ENCODE measurements at places on chromosomes 1 and 21. TPM values are rescaled to one million over a fixed set of nuclear protein-coding genes. Genes with fewer than 3 reads are reported as not detected.

DNA sequence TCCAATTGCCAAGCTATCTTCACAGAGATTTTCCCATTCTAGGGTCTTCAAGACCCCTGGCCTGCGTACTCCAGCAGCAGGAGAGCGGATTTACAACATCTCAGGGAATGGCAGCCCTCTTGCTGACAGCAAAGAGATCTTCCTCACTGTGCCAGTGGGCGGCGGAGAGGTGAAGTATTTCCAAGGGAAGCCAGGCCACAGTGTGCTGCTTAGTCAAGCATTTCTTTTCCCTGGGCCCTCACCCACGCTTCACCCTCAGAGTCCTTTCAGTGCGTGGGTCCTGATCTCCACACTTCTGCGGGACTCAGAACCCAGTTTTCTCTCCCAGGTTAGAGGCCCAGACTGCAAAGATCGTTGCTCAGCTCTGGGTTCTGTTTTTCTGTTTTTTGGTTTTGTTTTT lies 13.1 kb downstream of the CDCA8 start:
- DNase-seq = no peak

GRCh38 chr1:43048601-43049011 lies 89.9 kb upstream of the SLC2A1 start:
- no peak for DNase-seq

DNA sequence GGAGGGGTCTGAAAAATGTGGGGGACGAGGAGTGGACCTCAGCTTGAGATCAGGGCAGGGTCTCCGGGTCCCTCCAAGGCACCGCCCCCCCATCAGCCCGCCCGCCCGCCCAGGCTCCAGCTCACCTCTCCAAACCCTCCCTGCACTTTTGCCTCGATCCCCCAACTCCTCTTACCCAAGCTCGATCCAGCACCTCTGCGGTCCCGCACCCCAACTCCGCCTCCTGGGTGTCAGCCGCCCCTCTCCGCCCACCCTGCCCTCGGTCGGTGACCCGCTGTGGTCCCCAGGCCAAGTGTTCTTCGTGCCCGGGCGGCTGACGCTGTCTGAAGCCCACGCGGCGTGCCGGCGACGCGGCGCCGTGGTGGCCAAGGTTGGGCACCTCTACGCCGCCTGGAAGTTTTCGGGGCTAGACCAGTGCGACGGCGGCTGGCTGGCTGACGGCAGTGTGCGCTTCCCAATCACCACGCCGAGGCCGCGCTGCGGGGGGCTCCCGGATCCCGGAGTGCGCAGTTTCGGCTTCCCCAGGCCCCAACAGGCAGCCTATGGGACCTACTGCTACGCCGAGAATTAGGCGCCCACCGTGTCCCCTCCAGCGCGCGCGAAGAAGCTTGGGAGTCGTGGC lies 5.7 kb downstream of the HAPLN2 start:
- no peak for DNase-seq

- no peak for DNase-seq
Measured at GRCh38 chr1:89460325-89460724, 64.3 kb upstream of the LRRC8B start.

- DNase-seq = no peak
Measured at GRCh38 chr1:115771094-115771846, 2.8 kb upstream of the CASQ2 start.

The BATF3 gene
- 5.4 TPM for total RNA-seq

GRCh38 chr1:10510520-10511493 lies 36.1 kb downstream of the PEX14 start:
- peak; percentile 70 for DNase-seq

DNA sequence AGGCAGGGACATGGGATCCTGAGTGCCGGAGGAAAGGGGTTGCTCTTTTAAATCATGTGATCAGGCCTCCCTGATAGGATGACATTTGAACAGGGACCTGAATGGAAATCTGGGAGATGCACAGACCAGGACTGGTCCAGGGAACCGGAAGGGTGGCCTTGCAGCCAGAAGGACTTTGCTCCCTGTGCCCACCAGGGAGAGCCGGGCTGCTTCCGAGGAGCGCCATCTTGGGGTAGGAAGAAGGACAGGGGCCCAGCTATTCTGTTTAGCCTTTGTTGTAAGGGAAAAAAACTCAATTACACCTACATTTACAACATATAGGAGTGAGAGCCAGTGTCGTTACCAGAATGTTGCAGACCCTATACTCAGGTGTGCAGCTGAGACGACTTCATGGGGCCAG lies 5.5 kb downstream of the KLHDC7A start:
- no peak for DNase-seq

The ALG14 gene
- total RNA-seq = 0.92 TPM

- DNase-seq = no peak
Measured at GRCh38 chr1:55334160-55334559, 119.0 kb upstream of the USP24 start.

DNA sequence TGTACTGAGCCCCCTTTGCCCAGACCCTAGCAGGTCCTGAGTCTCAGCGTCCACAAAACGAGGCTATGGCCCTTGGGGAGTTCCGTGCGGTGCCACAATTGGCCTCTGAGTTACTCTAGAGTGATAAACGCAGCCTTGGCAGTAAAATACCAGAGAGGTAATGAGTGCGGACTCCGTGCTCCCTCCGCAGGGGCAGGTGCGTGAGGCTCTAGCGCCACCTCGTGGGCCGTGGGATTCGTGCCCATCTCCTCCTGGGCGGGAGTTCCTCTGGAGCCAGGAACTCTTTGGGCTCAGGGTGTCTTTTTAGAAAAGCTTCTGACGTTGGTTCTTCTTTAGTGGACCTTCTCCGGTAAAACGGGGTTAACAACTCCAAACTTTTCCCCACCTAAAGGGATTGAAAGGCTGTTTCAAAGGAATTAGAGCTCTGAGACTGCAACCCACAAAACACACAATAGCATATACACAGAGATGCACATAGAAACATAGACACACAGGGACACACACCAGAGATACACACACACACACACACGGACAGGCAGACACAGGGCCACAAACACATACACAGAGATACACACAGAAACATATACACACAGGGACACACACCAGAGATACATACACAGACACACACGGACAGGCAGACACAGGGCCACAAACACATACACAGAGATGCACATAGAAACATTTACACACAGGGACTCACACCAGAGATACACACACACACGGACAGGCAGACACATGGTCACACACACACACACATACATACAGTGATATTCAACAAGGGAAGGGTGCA lies 99.4 kb downstream of the KCNJ15 start:
- no peak for DNase-seq

DNA sequence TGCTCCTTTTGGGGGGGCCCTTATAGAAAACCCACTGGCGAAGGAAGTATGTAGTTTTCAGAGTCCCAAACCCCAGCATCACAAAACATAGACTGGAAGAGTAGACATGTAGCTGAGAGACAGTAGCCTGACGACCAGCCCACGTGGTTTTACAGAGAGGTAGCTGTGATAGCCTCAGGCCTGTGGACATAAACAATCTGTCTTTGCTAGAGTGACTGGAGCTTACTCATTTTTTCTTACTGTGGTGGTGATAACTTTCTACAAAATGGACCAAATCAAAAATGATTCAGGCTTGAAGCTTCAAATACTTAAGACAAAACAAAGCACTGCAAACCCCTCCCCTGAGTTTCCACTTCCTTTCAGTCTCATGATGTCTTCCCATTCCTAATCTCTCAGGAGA lies 497.0 kb downstream of the RWDD3 start:
- DNase-seq = no peak

DNA sequence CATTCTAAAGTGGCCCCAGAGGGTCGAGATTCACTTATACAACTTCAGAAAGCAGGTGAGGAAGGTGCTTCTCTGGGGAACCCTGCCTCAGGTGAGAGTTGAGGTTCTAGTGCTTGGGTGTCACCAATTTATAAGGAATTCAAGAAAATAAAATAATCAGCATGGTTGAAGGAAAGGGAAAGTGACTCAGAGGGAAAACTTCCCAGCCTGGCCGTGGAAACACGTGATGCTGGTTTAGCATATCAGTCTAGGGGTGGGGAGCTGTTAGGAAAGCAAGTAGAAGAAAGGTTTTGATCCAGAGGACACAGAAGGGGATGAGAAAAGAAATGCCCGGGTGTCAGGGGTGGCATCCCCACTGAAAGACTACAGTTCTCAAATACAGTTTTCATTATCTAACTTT lies 37.7 kb upstream of the TMEM125 start:
- no peak for DNase-seq

The LCE3D gene
- total RNA-seq = not detected

The SAMSN1 gene
- 0.14 TPM for total RNA-seq

DNA sequence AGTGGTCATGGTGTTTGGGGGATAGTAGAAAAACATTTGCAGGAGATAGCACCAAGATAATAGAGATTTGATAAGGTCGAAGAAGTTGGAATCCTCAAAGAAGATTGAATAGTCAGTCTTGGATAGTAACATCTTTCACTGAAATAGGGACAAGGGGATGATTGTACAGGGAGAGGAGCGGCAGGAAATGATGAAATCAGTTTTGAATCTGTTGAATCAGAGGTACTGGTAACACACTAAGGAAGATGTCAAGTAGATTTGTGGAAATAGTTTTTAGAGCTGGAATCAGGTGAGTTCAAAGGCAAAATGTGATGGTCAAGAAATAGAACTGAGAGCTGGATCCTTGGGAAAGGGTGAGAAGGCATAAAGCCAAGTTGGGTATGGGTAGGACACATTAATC lies 26.5 kb downstream of the CAP1 start:
- no peak for DNase-seq

GRCh38 chr1:165988275-165988674 lies 160.9 kb downstream of the UCK2 start:
- DNase-seq = no peak

The ATP13A2 gene
- total RNA-seq = 107 TPM

- no peak for DNase-seq
Measured at GRCh38 chr1:25872713-25873112, 2.8 kb downstream of the PAQR7 start.

GRCh38 chr1:59290193-59290949 lies 6.5 kb upstream of the FGGY start:
- no peak for DNase-seq

DNA sequence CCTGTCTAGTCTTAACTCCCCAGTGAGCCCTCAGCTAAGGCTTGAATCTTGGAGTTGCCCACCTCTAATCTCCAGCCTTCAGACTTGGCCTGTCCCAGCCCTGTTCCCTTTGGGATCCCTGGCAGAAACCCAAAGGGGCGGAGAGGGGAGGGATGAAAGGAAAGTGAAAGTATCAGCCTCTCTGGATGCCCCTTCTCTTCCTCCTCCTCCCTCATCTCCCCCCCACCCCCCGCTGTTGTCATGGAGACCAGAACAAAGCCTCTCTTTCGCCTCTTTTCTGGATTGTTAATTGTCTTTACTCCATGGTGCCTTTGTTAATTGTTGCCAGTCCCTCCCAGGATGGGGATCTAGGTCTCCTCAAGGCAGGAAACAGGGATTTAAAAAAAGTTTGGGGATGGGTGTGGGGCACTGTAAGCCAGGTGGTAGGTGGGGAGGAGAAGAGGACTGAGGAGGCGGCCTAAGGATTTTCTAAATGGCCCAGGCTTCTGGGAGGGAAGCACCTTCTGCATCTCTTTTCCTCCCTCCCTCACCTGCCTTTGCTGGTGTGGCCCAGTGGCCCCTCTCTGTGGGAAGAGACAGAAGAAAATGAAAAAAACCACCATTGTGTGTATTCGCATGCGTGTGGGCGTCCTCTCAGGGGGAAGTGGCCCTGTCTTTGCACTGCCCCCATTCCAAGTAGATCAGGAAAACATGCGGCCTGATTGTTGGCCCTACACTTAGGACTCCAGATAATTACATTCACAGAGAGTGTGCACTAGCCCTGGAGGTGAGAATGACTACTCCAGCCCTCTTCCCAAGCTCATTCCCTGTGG lies 7.5 kb upstream of the SOX13 start:
- no peak for DNase-seq

GRCh38 chr1:232432313-232432712 lies 197.6 kb downstream of the SIPA1L2 start:
- DNase-seq = no peak

The NHLH1 gene
- total RNA-seq = 0.08 TPM

The TPTE gene
- total RNA-seq = not detected

The BMP8A gene
- 1.7 TPM for total RNA-seq

The NR5A2 gene
- total RNA-seq = not detected

DNA sequence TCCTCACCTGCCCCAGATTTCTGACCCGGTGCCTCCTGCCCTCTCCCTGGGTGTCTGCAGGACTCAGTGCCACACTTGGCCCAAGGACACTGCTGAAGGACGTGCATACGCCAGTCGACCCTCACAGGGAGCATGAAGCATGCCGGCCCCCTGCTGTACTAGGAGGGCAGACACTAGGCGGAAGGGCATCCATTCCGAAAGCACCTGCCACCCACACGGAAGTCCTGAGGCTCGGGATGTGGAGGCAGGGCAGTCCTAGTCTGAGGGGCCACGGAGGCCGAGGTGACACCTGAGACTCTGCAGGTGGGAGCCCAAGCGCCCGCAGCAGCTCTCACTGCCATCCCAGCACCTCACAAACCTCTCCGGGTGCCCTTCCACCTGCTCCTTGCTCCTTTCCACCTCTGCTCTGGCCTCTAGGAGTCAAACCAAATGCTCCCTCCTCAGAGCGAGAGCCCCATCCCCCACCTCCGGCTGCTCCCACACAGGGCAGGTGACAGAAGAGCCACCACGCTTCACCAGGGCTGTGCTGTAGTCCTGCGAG lies 2.4 kb downstream of the NPHP4 start:
- no peak for DNase-seq

DNA sequence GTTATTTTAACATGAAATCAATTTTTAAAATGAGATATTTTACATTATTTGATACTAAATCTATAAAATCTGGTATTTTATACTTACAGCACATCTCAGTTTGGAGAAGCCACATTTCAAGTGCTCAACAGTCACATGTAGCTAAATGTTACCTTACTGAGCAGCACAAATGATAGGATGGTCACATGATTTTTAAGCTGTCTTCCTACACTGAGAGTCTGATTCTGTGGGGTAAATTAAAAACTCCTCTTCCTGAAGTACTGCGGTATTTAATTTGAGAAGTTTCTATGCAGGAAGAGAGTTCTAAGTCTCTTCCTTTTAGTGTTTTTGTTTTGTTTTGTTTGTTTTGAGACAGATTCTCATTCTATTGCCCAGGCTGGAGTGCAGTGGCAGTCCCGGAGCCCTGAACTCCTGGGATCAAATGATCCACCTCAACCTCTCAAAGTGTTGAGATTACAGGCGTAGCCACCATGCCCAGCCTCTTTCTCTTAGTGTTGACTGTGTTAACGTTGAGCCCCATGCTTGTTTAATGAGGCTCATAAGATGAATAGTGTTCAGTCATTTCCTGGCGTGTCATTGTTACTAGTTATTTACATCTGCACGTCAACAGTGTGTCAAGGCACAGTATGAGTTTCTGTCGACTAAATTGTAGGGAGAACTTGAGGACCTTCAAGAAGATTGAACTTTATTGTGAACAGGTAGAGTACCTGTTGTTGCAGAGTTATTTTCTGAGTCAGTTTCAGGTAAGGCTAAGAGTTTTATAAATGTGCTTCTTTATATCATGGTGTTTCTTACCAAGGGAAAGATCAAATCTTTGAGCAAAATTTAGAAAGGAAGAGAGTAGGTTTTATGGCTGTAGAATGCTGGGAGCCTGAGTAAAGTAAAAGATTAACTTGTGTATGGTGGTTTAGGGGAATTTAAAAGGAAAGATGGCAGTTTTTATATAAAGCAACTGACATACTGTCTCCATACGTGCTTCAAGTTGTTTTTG lies 3.3 kb downstream of the CNST start:
- DNase-seq = no peak

- no peak for DNase-seq
Measured at GRCh38 chr1:44401256-44402228, 3.5 kb upstream of the RNF220 start.

The CCDC30 gene
- total RNA-seq = 1.8 TPM
